CD4-positive, alpha-beta T cell treated with Interleukin-1 beta for 1 hour (primary cell): ENCODE measurements at places on chromosomes 11 and 22.

GRCh38 chr11:95913830-95914615, 9.9 kb downstream of the MTMR2 start:
- no peak for DNase-seq

DNA sequence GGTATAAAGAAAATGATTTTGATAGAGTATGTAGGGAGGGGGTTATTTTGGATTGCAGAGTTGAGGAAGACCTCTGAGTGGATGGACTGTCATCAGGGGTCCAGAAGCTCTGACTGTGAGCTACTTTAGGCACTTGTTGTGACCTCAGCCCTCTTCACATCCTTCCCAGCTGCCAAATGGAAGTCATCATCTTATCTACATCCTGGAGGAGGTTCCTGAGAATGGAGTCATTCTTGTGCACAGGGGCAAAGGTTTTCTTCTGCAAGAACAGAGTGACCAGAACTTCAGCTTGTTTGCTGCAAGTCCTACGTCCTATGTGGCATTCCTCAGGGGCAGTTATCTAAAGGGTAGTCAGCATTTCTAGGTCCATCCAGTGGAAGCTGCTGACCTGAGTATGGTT, 393.8 kb downstream of the AASDHPPT start:
- DNase-seq: no peak

DNA sequence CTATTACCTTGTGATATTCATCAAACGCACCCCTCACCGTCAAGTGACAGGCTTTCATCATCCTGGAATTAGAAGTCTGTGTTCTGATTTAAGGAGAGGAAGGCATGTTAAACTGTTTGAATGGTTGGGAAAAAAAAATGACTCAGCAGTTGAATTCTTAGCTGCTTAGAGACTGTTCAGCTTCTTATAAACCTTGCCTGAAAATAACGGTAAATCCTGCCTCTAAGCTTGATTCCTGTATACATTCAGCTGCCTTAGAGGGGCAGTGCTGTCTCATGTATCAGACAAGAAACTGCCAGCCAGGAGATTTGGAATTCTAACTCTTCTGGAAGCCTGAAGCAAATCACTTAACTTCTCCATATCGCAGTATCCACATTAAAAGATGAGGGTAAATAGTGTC, 437.4 kb downstream of the JRKL start:
- no peak for DNase-seq

- DNase-seq: no peak
Observed at GRCh38 chr22:24584166-24584790, 8.6 kb downstream of the LRRC75B start.

GRCh38 chr22:46044621-46045458, 67.9 kb upstream of the WNT7B start:
- DNase-seq: no peak

DNA sequence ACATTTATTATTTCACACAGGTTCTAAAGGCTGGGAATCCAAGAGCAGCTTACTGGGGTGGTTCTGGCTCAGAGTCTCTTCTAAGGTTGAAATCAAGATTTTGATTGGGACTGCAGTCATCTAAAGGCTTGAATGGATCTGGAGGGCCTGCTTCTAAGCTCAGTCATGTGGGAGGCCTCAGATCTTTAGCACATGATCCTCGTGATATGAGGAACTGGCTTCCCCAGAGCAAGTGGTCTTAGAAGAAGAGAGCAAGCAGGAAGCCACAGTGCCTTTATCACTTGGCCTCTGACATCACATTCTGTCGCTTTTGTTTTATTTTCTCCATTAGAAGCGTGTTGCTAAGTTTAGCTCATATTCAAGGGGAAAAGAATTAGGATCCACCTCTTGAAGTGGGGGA, 88.9 kb downstream of the ARFGAP2 start:
- DNase-seq: no peak

DNA sequence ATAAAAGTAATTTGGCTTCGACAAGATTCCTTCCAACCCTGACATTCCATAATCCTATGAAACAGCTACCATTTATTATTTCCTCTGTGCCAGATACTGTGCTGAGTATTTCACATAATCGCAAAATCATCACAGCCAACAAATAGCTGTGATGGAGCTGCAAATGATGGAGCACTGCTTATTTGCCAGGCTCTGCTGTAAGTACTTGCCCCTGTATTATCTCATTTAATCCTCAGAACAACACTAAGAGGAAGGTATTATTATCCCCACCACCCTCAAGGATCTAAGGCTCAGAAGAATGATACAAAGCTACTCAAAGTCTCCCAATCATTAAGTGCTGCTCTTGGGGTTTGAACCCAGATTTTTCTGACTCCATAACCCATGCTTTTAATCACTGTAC, 145.5 kb downstream of the CCDC34 start:
- no peak for DNase-seq

DNA sequence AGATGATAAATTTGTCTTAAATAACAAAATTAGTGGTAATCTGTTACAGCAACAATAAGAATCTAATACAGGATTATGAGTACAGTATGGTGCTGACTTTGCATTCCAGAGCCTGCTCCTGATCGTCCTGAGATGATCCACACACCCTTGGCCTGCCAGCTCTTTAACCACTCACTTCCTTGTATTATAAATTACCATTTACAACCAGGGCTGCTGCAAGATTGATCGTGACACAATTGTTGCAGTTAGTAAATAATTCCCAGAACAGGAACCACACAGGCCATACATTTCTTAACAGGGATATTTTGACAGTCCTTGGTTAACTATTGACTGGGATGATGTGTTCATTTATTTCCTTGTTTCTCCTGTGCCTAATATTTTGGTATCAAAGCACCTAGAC, 3.8 kb upstream of the CBLIF start:
- no peak for DNase-seq
